Hematopoietic multipotent progenitor cell treated with erythropoietin and hydrocortisone succinate and interleukin-3 and kit ligand, for 15 days (in vitro differentiated cells): ENCODE measurements at places on chromosomes 12 and 14.

DNA sequence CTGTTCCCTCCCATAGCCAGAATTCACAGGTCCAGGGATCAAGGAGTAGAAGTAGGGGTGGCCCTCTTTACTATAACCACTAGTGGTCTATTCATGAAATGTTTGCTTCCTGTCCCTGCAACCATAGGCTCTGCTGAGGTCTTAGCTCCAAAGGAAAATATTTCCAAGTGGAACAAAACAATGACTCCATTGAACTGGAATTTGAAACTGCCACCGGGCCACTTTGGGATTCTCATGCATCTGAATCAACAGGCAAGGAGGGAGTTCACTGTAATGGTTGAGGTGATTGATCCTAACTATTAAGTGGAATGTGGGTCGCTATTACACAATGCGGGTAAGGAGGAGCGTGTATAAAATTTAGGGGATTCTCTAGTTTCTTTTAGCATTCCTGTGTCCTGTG lies 197.0 kb downstream of the ETNK1 start:
- no peak for DNase-seq

DNA sequence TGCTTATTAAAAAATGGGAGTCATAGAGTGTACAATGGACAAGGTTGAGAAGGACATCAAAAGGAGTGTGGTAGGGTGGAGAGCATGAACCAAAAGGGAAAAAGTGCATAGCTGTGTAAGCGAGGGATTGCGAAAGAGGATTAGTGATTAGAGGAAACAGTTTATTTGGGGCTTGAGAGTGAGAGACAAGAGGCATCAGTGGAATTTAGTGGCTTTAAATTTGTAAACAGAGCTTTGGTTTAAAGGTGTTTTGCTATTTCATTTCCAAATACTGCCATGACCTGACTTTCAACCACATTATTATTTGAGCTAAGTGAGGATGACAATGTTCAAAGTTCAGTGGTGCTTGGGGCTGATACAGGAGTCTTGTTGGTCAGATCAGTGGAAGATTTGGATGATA lies 53.4 kb downstream of the SLC16A7 start:
- no peak for DNase-seq

DNA sequence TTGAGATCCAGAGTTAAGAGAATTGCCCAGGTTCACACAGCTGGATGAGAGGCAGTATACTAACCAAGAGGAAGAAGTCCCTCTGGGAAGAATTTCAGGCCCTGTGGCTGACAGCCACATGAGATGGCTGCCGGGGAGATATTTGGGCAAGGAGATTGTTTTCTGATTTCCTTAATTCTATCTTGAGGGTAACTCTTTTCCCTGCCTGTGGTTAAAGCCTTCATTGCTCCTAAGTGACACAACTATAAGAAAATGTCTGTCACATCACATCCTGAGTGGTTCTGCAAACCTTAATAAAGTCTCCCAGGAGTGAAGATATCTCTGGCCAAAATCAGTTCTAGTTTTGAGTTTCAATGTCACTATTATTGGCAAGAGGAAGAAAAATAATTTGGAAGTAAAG lies 9.6 kb downstream of the ARHGDIB start:
- DNase-seq, result no peak

- DNase-seq, result peak; percentile 5
Observed at GRCh38 chr12:72677846-72678245, 405.7 kb downstream of the TRHDE start.

GRCh38 chr12:101015044-101015443 lies 195.0 kb downstream of the SLC5A8 start:
- DNase-seq, result no peak
